ENCODE measurements at places on chromosomes 2 and 18. TPM values are rescaled to one million over a fixed set of nuclear protein-coding genes. Genes with fewer than 3 reads are reported as not detected.

SERPINB11 gene
- not detected for total RNA-seq

GLB1L gene
- total RNA-seq, result 4.3 TPM

DNA sequence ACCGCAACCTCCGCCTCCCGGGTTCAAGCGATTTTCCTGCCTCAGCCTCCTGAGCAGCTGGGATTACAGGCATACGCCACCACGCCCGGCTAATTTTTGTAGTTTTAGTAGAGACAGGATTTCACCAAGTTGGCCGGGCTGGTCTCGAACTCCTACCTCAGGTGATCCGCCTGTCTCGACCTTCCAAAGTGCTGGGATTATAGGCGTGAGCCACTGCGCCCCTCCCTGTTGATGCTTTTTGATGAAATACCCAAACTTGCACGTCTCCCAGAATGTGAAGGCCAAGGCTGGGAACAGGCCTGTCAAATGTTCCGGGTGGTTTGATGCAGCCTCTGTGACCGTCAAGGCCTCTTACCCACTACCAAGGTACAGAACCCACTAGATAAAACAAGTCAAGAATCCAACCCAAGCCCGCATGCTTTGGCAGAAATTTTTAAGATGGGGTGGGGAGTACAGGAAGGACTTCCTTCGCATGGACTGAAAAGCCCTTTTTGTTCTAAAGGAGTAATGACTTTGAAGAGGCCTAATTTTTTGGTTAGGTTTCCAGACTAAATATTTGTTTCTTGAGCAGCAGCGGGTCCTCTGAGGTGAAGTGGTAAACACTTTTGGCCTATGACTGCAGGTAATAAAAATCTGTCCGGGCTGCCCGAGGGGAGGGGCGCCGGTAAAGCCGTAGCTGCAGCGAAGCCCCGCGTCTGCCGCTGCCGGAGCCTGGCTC, 3.7 kb upstream of the EVX2 start:
- no peak for DNase-seq

ECEL1 gene
- 0.21 TPM for total RNA-seq

DNA sequence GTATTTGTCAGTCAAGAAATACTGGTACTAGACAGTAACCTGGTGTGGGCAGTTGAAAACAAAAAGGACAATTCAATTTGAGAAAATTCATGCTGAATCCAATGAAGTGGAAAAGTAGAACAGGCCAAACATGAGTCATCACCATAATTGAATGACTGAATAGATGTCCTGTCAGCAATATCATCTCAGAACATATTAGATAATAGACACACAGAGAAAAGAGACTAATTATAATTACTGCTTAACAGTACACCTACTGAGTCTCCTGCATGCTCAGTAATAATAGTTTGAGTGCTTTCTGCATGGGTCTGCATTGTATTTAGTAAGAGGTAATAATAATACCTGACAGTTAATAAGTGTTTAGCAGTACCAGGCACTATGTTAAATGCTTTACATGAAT, 138.6 kb upstream of the ZC3H15 start:
- DNase-seq, result no peak
